Adipose tissue (tissue), 3 donors: ENCODE measurements at places on chromosomes 16 and 17. TPM values are rescaled to one million over a fixed set of nuclear protein-coding genes. Genes with fewer than 3 reads are reported as not detected.

KRT9 gene
- polyA plus RNA-seq, result not detected

RNF222 gene
- not detected for polyA plus RNA-seq

CES1 gene
- 67.4 TPM for polyA plus RNA-seq

HES7 gene
- 0.03 TPM for polyA plus RNA-seq

NXPH3 gene
- 1.5 TPM for polyA plus RNA-seq

HASPIN gene
- 0.06 TPM for polyA plus RNA-seq

MYO18A gene
- 18.6 TPM for polyA plus RNA-seq

CARD14 gene
- 0.06 TPM for polyA plus RNA-seq

MYCBPAP gene
- polyA plus RNA-seq, result 0.34 TPM

PHAF1 gene
- polyA plus RNA-seq, result 6.8 TPM

TNFRSF17 gene
- polyA plus RNA-seq, result not detected

SLC6A2 gene
- 0.18 TPM for polyA plus RNA-seq

RASL10B gene
- polyA plus RNA-seq, result 21.1 TPM

CALB2 gene
- 5.0 TPM for polyA plus RNA-seq
